Hematopoietic multipotent progenitor cell treated with erythropoietin and hydrocortisone succinate and interleukin-3 and kit ligand, for 6 days (in vitro differentiated cells): ENCODE measurements at places on chromosomes 11 and 22.

DNA sequence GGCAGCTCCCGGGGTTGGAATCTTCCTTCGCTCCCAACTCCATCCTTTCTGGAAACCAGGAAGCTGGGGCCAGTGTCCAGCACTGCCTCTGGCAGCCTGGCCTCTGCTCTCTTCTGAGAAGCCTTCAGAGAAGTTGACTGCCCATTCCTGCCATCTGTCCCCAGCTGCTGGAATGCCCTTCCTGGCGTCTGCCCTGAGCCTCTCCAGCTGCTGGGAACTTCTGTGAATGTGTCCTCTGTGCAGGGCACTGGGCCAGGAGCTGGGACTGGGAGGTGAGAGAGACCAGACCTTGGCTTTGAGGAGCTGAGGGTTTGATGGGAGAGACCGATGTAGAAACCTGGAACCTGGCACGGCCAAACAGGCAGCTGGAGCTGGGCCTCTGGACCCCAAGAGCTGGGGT, 5.9 kb upstream of the SOX10 start:
- DNase-seq: no peak

- peak; percentile 10 for DNase-seq
Observed at GRCh38 chr22:43796567-43796966, 15.5 kb downstream of the EFCAB6 start.

DNA sequence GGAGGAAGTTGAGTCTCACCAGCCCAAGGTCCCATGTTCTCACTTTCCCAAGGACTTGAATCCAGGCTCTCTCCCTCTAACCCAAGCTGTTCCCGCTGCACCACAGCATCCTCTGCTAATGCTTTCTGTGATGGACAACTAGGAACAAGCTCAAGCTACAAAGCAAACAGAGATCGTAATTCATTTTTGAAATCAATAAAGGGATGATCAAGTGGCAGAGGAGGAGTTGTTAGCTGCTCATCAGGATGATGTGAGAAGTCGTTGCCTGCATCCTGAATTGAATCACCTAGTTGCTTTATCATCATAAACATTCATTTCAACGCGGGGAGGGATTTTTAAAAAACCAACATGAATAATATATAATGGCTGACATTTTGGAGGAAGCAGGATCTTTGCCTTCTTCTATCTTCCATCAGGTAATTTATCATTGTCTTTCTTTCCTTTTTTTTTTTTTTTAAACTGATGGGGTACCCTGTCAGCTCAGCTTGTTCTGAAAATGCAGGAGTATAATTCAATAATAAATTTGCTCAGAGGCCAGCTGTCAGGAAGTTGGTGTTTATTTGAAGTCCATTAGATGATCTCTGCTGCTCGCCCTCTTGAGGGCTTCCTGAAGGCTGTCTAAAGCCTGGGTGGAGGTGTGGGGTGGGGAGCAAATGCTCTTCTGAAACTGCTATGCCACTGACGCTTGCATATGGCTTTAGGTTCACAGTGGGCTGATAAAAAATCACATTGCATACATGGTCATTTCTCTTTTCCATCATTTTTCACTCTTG, 174.4 kb upstream of the NARS2 start:
- no peak for DNase-seq

- no peak for DNase-seq
Observed at GRCh38 chr11:74735365-74735928, 4.2 kb upstream of the CHRDL2 start.

DNA sequence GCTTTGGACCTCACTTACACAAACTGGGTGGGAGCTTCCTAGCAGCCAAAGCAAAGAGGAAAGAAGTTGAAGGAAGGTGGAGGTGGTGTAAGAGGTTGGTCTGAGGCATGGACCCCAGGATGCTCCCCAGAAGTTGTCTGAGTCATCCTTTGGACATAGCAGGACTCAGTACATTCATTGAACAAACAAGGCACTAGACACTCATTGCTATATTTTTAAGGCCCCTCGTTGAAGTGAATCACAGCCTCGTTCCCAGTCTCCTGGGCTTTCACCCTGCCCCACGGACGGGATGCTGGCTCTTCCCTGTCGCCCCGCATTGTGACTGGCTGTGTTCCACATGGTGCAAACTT, 95.9 kb upstream of the FGF3 start:
- no peak for DNase-seq

DNA sequence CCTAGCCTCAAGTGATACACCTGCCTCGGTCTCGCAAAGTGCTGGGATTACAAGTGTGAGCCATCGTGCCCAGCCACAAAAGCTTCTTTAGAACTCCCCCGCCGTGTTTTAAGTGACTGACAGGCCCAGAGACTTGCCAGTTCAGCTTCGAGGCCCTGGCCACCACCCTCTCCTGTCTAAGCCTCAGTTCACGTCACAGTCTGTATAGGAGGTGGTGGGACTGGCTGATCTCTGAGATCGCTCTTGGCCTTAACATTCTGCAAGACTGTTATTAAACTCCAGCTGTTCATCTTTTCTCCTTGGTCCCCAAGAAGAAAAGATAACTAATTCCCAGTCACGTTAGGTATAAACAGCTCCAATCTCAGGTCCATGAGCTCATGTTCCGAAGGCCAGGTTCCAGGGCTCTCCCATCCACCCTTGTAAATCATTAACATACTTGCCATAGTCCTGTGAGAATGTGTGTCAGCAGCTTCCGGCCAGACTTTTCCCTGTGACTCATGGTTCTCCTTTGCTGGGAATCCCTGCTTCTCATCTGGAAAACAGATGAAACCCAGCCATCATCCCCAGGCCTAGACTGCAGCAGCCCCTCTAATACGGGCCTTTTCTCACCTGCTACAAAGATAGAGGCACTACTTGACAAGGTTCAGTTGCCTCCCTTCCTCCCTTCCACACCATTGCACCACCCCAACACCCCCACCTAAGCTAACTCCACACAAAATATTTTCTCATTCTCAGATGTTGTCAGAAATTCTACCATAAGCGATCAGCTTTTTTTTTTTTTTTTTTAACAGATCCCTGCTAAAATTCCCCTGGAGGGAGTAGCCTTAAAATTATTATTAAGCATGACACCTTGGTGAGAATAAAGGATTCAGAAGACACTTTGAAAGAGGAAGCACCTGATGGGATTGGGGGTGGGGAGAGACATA, 5.6 kb upstream of the KIAA0930 start:
- DNase-seq: no peak

DNA sequence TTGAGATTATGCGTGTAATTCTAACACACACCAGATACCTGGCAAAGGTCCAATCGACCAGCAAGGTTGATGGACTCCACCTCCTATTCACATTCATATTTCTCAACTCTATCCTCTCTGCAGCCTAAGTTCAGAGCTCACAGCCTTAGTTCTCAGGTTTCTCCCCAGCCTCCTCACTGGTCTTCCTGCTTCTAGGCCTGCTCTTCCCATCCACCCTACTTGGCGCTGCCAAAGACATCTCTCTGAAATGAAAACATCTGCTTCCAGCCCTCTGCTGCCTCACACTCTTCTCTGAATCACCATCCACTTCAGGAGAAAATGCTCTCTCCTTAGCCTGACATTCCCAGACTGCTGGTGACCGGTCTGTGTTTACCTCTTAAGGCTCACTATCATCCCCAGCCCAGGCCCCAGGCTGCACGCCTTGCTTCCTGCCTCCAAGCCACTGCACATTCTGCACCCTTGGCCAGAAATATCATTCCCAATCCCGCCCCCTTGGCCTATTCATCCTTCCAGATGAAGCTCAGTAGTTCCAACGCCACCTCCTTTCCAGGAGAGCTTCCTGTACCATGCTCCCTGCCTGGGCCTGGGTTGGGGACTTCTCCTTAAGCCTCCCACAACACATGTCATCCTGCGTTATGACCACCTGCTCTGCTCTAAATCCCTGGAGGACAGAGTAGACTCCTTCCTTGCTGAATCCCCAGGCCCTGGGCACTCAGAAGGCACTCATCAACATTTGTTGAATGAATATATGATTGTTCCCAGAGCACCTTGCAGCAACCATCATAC, 3.5 kb downstream of the ARRB1 start:
- peak; percentile 81 for DNase-seq

GRCh38 chr11:61609980-61610366, 29.1 kb upstream of the SYT7 start:
- DNase-seq: no peak

GRCh38 chr11:17477361-17477760, 716 bp upstream of the ABCC8 start:
- DNase-seq: no peak

GRCh38 chr22:42967933-42968332, 47.0 kb downstream of the PACSIN2 start:
- DNase-seq: peak; percentile 87

GRCh38 chr11:7332962-7333361, 81.3 kb downstream of the SYT9 start:
- DNase-seq: no peak

DNA sequence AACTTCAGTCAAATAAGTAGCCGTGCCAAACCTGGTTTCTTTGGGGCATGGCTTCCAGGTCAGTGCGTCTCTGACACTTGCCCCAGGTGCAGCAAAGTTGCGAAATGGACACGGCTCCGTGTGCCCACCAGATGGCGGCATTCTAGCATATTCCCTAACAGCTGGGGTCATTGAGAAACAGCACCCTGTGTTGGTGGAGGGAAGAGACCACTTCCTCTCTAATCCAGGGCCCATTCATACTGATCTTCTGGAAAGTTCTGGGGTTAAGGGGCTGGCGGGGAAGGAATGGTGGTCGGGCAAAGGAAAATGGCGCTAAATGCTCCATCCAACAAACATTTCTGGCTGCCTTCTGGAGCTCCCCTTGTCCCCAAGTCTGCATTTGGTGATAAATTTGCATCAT, 141.2 kb upstream of the TIMP3 start:
- DNase-seq: peak; percentile 88

DNA sequence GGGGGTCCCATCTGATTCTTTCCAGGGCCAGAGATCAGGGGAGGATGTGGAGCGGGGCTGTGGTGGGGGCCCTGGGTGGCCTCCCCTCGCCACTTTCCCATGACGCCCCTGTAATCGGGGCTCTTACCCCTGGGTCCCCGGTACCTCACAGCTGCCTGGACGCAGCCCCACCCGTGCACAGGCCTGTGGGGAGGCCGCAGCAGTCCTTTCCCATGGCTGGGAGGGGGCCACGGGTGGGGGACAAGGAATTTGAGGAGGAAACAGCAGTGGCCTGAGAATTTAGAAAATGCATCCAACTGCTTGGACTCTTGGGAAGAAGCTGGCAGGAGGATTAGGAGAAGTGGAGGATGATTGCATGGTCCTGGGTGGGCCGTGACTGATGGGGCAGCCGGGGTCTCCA, 18.0 kb downstream of the H19 start:
- no peak for DNase-seq

DNA sequence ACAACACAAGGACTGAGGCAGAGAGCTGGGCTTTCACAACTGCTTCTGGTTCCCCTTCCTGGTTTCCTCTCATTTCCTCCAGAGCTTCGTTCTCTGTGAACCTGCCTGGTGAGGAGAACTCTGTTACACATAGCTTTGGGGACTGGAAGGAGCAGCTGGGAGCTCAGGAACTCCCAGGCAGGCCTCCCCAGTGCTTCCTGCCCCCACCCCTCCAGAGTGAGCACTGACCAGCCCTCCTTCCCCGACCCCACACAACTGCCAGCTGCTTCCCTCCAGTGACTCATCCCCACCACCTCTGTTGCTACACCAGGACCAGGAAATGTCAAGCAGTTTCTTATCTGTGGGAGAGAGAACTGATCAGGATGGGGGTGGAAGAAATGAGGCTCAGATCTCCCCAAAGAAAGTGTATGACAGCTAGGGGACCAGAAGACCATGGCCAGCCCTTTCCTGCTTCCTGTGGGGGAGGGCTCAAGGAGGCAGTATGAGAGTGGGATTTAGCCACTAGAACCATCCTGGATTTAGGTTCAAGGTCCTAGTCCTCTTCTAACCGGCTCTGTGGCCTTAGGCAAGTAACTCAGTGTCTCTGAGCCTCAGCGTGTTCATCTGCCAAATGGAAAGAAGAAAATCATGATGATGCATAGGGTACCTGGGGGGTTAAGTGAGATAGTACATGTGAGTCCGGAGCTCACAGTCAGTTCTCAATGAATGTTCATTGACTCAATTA, 4.5 kb upstream of the TP53I11 start:
- DNase-seq: peak; percentile 65

GRCh38 chr22:32423664-32424063, 11.6 kb upstream of the RTCB start:
- DNase-seq: no peak

GRCh38 chr11:126060757-126061171, 1.9 kb downstream of the CDON start:
- DNase-seq: no peak

- DNase-seq: no peak
Observed at GRCh38 chr11:104734998-104735397, 163.3 kb downstream of the CASP12 start.

DNA sequence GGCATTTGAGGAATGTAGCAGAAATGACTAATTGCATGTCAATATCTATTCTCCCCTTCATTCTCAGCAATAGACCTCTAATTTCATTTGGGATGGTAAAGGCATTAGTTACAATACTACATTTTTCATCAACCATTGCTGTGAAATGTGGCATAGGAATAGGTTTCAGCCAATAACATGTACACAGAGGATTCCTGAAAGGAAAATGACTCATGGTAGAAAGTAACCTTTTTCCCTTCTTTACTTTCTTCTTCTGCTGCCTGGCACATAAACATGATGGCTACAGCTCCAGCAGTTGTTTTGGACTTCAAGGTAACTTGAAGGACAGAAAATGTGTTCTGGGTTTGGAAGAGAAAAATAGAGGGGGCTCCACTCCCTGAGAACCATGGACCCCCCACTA, 231.8 kb upstream of the CTSC start:
- DNase-seq: no peak

DNA sequence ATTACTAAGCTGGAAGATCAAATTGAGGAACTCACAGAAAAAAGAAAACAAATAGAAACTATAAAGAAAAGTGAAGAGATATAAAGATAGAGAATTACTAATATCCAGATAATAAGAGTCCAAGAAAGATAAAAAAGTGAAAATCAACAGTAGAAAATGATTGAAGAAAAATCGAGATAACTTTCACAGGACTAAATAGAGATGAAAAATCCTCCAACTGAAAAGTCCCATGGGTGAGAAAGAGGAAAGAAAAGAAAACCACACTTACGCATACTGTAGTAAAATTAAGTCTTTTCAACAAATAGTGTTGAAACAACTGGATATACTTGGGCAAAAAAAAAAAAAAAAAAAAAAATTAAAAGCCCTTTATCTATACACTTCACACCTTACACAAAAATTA, 60.0 kb downstream of the ENTHD1 start:
- DNase-seq: no peak

GRCh38 chr22:39560127-39560526, 10.4 kb upstream of the CACNA1I start:
- DNase-seq: no peak
